T-cell (primary cell): ENCODE measurements at places on chromosomes 2 and 18.

DNA sequence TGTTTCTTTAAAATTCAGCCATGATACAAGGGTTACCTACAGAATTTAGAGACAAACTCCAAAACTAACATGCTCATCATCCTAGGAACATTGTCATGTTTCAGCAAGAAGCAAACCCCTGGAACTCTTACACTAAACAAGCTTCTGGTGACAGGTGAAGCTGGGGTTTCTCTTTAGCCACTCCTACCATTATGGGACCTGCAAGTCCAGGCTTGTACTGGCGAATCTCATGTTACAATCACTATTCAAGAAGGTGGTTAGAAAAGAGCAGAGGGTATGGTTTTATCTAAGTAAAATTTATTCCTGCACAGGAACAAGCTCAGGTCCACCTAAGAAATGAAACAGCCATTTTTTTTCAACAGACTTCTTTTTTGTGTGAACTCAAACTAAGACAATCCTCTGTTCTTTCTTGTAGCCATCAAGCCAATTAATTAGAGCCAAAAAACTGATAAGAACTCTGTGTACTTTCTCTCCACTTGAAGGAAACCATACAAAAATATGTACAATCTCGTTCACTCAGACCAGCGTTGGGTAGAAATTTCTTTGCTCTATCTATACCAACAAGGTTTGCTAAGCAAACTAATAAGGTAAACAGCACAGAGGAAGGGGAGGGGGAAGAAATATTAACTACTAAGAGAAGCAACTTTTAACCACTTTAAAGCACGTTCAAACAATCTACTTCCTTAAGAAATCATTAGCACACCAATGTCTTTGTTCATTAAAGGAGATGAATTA, 63.3 kb upstream of the NEDD4L start:
- DNase-seq = no peak

GRCh38 chr2:147683380-147683779, 161.4 kb upstream of the ACVR2A start:
- DNase-seq = no peak

- no peak for DNase-seq
Measured at GRCh38 chr2:8168876-8169424, 512.9 kb upstream of the ID2 start.

DNA sequence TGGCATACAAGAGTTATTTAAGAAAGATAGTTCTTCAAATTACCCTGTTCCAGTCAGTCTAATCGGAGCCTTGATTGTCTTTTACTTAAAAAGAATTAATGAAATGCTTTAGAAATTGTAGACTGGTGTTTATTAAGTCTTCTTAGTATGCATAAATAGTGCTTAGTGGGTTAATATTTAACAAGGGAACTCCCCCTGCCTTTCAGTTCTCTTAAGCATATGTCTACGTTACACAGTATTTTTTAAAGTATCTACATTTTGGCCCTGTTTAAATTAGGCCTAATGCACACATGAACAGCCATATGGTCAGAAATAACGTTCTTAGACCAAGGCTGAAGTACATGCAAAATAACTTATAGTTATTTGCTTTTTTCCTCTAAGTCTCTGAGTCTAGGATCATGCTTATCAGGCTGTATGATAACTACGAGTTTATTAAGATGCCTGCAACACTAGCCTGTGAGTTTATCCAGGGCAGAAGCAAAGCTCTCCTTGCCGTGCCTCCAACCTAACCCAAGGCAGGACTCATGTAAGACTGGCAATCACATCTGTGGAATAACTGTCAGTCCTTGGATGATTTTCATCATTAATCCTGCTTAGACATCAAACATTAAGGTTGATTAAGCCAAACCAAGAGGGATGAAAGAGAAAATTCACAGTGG, 6.7 kb downstream of the BCL2 start:
- DNase-seq = no peak

DNA sequence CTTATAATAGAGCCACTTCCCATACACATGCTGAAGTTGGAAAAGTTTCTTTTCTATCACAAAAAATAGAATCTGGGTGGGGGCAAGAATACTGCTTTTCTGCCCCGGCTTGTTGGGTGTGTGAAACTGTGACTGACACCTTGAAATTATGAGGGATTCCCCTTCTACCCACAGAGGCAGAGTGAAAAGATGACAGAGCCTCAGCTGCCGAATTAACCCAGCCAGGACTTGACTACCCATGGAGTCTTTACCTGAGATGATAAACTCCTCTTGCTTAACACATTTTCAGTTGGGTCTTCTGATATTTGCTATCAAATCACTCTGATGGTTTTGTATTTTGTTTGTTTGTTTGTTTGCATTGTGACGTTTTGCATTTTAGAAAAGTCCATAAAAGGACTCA, 66.0 kb upstream of the PMAIP1 start:
- DNase-seq = no peak

DNA sequence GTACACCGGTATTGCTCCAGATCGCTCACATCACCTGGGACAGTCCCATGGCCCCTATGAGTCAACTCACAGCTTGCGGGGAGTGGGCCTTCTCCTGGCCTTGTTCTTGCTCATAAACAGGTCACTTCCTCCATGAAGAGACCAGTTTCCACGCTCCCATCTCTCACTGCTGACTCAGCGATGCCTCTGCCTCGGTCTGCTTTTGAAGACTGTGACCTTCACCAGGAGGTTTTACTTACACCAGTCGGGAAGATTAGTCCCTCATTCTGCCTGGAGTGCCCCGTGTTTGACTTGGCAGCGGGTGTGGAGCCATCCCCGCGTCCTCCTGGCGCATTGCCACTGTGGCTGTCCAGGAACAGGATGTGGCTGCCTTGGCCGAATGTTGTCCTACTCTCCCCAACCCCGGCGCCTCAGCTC, 159.8 kb downstream of the RHBDD1 start:
- DNase-seq = no peak

GRCh38 chr18:73446502-73446901, 578.7 kb upstream of the NETO1 start:
- no peak for DNase-seq

GRCh38 chr2:16114836-16115235, 174.5 kb downstream of the MYCN start:
- DNase-seq = no peak
